ENCODE measurements at places on chromosomes 11 and 22.

- DNase-seq, result no peak
Observed at GRCh38 chr11:12995188-12995587, 13.9 kb upstream of the RASSF10 start.

DNA sequence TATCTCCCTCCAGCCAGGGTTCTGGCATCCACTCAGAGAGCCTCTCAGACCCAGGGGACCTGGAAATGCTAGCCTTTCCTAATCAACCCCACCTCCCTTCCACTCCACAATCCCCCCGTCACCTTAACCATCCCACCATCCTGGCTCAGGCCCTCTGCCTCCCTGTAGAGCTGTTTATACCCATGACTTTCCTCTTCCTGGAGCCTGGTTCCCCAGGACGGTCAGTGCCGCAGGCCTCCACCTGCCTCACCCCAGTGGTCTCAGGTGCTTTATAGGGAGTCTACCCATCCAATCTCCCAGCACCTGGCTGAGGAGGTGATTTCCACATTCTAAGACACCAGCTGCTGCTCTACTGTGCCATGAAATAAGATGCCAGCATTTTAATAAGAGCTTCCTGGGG lies 1159.5 kb downstream of the TBC1D22A start:
- no peak for DNase-seq

DNA sequence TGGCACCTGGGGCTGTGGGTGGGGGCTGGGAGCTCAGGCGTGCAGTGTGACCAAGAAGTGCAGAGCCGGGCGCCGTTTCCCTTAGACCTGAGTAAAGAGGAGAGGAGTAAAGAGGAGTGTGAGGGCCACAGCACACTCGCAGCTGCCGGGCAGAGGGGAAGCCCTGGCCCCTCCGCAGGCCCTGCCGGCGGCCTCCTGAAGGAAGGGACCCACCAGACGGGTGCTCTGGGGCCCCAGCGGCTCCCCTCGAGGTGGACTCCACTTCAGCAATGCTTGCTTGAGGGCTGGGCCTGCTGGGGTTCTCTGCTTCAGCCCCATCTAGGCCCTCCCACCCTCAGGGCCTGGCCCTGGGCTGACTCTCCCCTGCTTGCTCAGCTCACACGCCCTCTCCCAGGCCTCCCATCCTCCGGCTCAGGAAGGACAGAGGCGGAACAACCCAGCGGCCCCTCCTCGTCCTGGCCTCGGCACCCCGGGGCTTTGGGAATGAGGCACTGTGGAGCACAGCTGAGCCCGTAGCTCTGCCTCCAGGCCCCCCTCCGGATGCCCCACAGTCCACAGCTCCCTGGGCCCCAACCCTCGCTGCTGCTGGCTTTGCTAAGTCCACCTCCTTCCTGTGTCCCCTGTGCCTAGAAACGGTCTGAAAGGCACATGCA lies 1198.7 kb downstream of the BRD1 start:
- DNase-seq, result no peak

GRCh38 chr22:29078036-29078868 lies 5.4 kb downstream of the KREMEN1 start:
- no peak for DNase-seq

DNA sequence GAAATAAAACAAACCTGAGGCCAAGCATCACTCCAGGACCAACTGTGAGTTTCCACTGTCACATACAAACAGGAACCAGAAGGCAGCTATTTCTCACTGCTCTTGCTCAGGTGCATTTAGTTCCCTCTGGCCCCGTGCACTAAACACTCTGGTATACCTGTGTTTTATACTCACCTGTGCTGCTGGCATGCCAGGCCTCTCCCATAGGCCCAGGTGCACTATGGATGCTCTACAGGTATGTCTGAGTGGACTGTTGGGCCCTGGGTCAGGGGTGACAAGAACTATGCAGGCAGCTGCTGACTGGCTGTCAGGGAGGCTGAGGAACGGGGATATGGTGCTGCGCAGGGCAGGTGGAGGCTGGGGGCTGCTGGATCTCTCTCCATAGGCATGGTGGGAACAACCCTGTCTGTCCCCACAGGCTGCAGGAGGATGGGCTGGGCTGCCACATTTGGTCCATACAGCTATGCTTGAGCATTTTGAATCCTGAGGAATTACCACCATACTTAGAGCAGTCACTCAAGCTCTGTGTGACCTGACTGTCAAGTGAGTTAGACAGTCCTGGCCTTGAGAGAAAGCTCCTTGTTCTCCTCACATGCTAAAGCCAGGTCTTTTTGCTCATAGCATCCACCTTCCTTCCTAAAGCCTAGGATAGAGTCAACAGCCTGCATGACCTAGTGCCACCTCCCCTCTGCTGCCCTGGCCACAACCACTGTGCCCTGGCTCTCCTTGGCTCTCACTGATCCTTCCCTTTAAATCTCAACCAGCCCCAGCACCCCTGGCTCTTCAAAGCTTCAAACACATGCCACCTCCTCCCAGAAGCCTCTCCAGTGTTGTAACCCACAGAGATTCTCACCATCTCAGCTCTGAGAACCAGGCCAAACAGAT lies 72.9 kb downstream of the C11orf58 start:
- no peak for DNase-seq

Data from suppressor macrophage treated with lipopolysaccharide for 1 hour (primary cell).